Lung (tissue), 17 donors: ENCODE measurements at places on chromosomes 4 and X. TPM values are rescaled to one million over a fixed set of nuclear protein-coding genes. Genes with fewer than 3 reads are reported as not detected.

Gene GLOD5
- 1.7 TPM for polyA plus RNA-seq

Gene CHRDL1
- polyA plus RNA-seq, result 10.5 TPM

Gene RNF128
- 7.4 TPM for polyA plus RNA-seq

Gene GIMD1
- polyA plus RNA-seq, result not detected

Gene FBXL5
- 45.9 TPM for polyA plus RNA-seq

Gene DDX53
- polyA plus RNA-seq, result not detected

Gene TTC29
- 2.6 TPM for polyA plus RNA-seq

DNA sequence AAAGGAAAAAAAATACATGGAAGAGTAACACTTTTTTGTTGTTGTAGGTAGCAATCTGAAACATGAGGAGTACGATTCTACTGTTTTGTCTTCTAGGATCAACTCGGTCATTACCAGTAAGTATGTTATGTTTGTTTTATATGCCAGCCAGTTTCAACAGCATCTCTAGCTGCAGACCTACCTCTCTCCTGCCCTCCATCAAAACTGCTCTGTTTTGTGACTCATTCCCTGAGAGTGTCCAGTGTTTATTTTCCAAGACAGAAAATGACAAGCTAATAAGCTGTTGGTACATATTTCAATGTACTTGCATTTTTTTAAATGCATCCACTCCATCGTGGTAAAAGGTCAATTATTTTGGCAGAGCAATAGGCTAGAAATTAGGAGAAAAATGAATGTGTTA, 347 bp downstream of the AMTN start:
- DNase-seq, result no peak

GRCh38 chrX:57156397-57157049, 19.3 kb upstream of the SPIN2A start:
- peak; percentile 29 for DNase-seq

GRCh38 chr4:101037938-101038413, 309.4 kb downstream of the PPP3CA start:
- no peak for DNase-seq

DNA sequence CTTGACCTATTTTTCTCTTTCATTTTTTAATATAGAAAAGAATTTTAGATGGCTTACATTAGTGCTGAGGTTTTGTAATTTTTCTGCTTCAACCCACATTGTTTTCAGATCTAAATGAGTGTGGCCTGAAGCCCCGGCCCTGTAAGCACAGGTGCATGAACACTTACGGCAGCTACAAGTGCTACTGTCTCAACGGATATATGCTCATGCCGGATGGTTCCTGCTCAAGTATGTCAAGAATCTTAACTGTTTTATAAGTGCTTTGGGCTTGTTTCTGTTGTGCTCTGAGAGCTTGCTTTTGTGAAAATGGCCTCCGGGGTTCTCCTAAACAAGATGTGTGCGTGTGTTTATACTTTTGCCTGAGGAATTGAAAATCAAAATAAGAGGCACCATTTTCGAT, 41.6 kb downstream of the NPNT start:
- no peak for DNase-seq

GRCh38 chrX:18203631-18204030, 17.1 kb downstream of the BEND2 start:
- DNase-seq, result no peak

DNA sequence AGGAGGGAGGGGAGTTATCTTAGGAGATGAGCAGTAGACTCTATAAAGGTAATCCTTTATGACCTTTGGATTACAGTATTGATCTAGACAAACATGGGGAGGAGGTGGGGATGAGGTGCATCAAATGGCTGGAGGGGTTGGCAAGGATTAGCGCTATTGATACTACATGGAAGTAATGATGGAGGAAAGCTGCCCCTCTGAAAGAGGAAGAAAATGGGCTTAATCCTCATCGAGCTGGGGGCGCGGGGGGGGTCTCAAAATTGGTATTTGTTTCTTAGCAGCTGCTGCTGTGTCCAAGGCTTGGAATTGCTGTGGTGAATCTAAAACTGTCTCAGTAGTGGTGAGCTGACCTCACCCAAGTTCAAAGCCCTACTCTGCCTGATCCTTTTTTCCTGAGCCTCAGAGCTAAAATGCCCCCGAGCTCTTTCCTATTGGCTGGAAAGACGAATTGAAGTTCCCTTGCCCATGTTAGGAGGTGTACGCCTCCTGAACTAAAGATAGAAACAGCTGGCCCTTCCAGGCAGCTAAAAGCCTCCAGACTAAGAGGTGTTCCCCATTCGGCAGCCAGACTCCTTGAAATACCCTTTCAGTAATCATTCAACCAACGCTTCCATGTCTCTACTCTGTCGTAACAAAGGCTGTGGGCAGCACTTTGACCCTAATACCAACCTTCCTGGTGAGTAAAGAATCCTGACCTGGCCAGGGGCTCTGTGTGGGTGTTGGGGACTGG, at the start of gene ITGB1BP2:
ITGB1BP2 (plus strand) TSS at position 556 of the 730 bp plus-strand sequence; CDS start at position 613, 57 bp downstream.
- DNase-seq, result no peak

DNA sequence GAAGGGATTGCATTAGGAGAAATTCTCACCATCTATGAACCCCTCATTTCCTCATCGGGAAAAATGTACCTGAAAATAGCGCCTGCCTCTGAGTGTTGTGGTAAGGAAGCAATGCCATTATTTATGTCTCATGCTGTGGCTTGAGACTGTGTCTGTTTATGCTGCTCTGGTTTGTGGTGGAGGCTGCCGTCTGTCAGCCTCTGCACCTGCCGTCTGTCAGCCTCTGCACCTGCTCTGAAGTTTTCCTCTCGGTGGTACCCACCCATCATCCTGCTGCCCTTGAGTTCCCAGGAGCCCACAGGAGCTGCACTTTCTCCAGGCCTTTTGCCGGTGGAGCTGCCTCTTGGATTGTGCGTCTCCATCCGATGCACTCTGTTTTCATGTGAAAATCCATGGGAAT, 68.5 kb upstream of the PPP2R3B start:
- no peak for DNase-seq
